ENCODE measurements at places on chromosomes 1 and 21.

DNA sequence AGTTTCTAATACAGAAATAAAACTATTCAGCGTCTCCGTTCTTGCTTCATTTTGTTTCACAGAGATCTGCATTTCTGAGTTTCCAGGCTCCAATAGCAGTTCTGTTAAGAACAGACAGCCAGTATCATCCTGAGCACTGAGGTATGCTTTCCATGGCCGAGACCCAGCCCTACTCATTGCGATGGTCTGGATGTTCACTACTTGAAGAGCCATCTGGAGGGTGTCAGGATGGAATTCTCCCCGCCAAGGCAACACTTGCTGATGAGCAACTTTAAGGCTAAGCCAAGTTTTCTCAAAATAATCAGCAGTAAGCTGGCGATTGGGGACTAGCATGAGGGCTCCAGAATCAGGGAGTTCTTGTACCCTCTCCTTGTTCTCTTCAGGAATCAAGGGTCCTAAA is 7.7 kb upstream of the BCL2L15 start:
- no peak for DNase-seq

GRCh38 chr1:231171623-231172197 is 9.9 kb downstream of the TRIM67 start:
- DNase-seq = no peak

DNA sequence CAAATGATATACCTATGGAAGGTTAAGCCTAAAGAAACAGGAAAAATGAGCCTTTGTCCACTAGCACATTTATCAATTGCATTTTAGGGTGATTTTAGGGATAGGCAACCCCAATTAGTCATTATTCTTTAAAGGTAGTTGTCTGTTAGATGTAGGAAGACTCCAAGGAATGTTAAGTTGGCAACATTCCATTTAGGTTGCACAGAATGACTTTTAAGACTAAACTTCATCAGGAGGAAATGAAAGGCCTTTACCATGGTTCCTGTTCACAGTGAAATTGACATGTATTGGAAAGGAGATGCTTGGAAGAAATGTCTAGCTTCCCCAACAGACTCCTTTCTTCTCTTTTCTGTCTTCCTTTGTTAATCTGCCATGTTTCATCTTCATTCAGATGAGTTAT is 1.6 kb upstream of the APOBEC4 start:
- DNase-seq = no peak

GRCh38 chr21:42974832-42975820 is 764 bp downstream of the PKNOX1 start:
- peak; percentile 36 for DNase-seq

- DNase-seq = no peak
Observed at GRCh38 chr1:158019171-158019868, 25.9 kb downstream of the KIRREL1 start.

Data from central memory CD4-positive, alpha-beta T cell (primary cell).